Gastroesophageal sphincter (tissue), 4 donors: ENCODE measurements at places on chromosomes 7 and 10. TPM values are rescaled to one million over a fixed set of nuclear protein-coding genes. Genes with fewer than 3 reads are reported as not detected.

DNA sequence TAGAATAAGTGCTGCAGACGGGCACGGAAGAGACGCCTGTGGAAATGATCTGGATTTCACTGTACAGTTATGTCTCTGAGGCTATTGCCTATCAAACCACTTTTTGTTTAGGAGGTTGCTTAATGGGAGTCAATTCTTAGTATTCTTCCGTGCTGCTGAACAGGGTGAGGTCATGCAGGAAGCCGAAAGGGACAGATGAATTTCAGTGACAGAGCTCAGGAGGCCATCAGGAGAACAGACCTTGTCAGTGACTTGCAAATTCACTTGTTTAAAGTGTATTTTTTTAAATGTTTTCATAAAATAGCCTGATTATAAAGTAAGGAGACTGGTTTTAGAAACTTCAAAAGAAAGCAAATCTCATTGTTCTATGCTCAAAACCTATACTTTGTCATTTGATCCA, 58.9 kb downstream of the XRCC2 start:
- H3K4me1 ChIP-seq = no peaks in the 10 kb centered on the region
- no peak for ATAC-seq
- H3K27me3 ChIP-seq = peaks cover 5% of the 10 kb centered on the region
- H3K27ac ChIP-seq = no peak overlapping the region
- no peak overlapping the region for H3K4me3 ChIP-seq

- H3K27me3 ChIP-seq = no peaks in the 10 kb centered on the region
- peak overlapping the region; percentile 98 for H3K27ac ChIP-seq
- H3K4me3 ChIP-seq = peak overlapping the region; percentile 90
- H3K4me1 ChIP-seq = no peaks in the 10 kb centered on the region
Measured at GRCh38 chr7:100016215-100016901, 962 bp downstream of the ZKSCAN1 start.

DNA sequence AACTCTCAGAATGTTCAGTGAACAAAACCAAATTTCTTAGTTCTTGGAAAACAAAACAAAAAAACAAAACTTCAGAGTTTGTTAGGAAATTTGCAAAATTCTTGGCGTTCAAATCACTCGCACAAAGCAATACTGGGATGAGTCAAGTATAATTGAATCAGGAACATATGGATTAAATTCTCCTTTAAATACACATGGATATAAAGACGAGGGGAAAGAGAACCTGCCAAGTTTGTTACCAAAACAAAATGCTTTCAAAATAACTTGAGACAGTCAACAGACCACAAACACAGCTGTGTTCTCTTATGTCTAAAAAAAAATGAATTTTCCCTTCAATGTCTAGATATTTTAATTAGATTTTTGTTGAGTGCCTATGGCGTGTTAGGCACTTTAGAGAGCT, 93.5 kb upstream of the MPP7 start:
- no peaks in the 10 kb centered on the region for H3K36me3 ChIP-seq
- no peak overlapping the region for H3K4me3 ChIP-seq
- no peak overlapping the region for H3K27ac ChIP-seq
- peaks cover 6% of the 10 kb centered on the region for H3K4me1 ChIP-seq

- H3K27me3 ChIP-seq = no peaks in the 10 kb centered on the region
- H3K36me3 ChIP-seq = no peaks in the 10 kb centered on the region
- H3K27ac ChIP-seq = peak within 1 kb of the TSS; percentile 95
- H3K4me3 ChIP-seq = peak within 1 kb of the TSS; percentile 64
- peaks cover 2% of the 10 kb centered on the region for H3K4me1 ChIP-seq
- ATAC-seq = peak; percentile 46
Measured at GRCh38 chr7:92836489-92836999, at the start of gene CDK6. Gene CDK6 (minus strand): TSS chr7:92836573. CDS start chr7:92833323, 3,250 bp downstream.

DNA sequence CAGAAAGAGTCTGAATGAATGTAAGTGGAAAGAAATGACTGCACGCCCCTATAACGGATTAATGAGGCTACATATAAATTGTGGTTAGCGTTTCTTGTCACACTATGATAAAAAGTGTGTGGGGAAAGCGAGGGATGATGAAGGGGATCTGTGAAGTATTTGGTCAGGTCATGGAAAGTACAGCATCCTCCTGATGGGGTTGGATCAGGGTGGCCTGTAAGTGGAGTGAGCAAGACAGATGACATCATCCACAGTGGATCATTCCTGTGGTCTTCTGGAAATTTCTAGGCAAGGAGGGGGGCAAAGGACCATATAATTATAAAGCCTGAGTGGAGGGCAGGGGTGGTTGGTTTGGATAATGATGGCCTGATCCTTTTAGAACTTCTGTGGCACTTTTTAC, 606.0 kb downstream of the INHBA start:
- H3K4me1 ChIP-seq = no peaks in the 10 kb centered on the region
- no peaks in the 10 kb centered on the region for H3K36me3 ChIP-seq
- H3K27me3 ChIP-seq = no peaks in the 10 kb centered on the region
- peak overlapping the region; percentile 31 for H3K27ac ChIP-seq
- H3K4me3 ChIP-seq = no peak overlapping the region

GRCh38 chr7:130986261-130986690, 252.3 kb upstream of the KLF14 start:
- no peak overlapping the region for H3K4me3 ChIP-seq
- H3K36me3 ChIP-seq = no peaks in the 10 kb centered on the region
- peaks cover 100% of the 10 kb centered on the region for H3K4me1 ChIP-seq
- ATAC-seq = peak; percentile 69

GRCh38 chr7:108815815-108816214, 246.1 kb downstream of the DNAJB9 start:
- H3K27ac ChIP-seq = no peak overlapping the region
- ATAC-seq = no peak
- no peak overlapping the region for H3K4me3 ChIP-seq
- H3K4me1 ChIP-seq = no peaks in the 10 kb centered on the region

DNA sequence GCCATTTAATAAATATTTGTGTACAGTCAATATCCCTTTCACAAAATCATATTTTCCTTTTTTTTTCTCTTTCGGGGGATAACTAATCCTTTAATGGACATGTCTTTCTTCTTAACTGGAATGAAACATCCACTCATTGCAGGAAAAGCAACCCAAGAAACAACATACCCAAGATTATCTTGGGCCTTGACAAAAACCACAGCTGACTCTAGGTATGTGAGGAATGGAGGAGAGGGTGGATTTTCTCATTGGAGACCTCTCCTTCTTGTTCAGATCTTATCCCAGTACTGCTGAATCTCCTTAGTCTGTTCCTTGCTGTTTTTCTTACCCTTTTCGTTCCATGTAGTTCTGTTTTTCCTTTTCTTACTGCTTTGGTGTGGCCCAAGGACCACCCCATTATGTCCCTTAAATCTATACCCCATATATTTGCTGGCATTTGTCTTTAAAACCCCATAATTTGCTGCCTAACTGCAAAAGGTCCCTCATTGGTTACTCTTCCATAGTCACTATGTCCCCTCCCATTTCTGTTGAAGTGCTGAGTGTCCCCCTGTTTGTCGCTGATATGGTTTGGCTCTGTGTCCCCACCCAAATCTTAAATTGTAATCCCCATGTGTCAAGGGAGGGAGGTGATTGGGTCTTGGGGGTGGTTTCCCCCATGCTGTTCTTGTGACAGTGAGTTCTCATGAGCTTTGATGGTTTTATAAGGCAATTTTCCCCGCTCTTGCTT, 6.8 kb upstream of the CDK6 start:
- no peaks in the 10 kb centered on the region for H3K27me3 ChIP-seq
- no peaks in the 10 kb centered on the region for H3K4me1 ChIP-seq
- H3K27ac ChIP-seq = no peak overlapping the region
- H3K4me3 ChIP-seq = no peak overlapping the region
- no peak for ATAC-seq
- no peaks in the 10 kb centered on the region for H3K36me3 ChIP-seq

DNA sequence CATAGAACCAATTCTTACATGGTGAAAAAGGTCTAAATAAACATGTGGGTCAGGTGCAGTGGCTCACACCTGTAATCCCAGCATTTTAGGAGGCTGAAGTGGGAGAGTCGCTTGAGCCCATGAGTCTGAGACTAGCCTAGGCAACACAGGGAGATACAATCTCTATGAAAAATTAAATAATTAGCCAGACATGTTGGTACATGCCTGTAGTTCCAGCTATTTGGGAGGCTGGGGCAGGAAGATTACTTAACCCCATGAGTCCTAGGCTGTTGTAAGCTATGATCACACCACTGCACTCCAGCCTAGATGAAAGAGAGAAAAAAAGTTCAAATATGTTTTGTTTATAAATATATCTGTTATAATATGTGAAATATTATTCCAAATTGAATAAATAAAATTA, 643.6 kb downstream of the IPMK start:
- H3K27me3 ChIP-seq = no peaks in the 10 kb centered on the region
- H3K36me3 ChIP-seq = no peaks in the 10 kb centered on the region
- no peak overlapping the region for H3K27ac ChIP-seq
- no peak for ATAC-seq
- H3K4me1 ChIP-seq = no peaks in the 10 kb centered on the region

DNA sequence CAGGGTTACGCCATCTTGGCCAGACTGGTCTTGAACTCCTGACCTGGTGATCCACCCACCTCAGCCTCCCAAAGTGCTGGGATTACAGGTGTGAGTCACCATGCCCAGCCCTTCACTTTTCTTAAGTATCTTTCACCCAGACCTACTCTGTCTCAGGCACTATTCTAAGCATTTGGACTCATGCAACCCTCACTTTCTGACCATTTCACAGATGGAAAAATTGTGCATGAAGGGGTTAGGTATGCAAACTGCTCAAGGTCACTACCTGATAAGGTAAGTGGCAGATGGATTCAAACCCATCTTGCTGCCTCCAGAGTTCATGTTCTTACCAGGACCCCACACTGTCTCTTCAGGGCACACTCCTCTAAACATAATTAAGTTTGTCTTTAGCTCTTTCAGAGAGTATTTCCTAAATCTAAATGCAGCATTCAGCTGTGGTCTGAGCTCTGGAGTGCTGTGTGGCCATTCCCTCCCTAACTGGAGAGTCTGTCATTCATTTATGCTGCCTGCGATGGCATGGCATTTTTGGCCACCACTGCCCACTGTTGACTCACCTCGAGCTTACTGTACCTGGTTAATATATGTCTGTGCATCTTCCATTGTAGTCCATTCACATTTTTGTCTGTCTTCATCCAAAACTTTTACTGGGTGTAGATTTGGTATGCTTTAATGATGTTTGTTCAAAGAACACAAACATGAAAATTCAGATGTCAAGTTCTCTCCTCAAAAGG, 88.4 kb downstream of the CCDC71L start:
- H3K27me3 ChIP-seq = no peaks in the 10 kb centered on the region
- no peak overlapping the region for H3K4me3 ChIP-seq
- peaks cover 3% of the 10 kb centered on the region for H3K4me1 ChIP-seq
- no peaks in the 10 kb centered on the region for H3K36me3 ChIP-seq
- ATAC-seq = no peak

- H3K36me3 ChIP-seq = no peaks in the 10 kb centered on the region
- H3K4me3 ChIP-seq = peak within 1 kb of the TSS; percentile 47
- H3K27me3 ChIP-seq = no peaks in the 10 kb centered on the region
- peak within 1 kb of the TSS; percentile 99 for H3K27ac ChIP-seq
- peak; percentile 95 for ATAC-seq
Measured at GRCh38 chr7:27130540-27131389, at the start of gene HOXA4. Gene HOXA4 (minus strand): TSS chr7:27130757. CDS start chr7:27130733, 24 bp downstream.

- H3K4me3 ChIP-seq = no peak overlapping the region
- ATAC-seq = no peak
- H3K4me1 ChIP-seq = peaks cover 30% of the 10 kb centered on the region
- no peaks in the 10 kb centered on the region for H3K27me3 ChIP-seq
Measured at GRCh38 chr10:89305766-89306433, 4.1 kb downstream of the IFIT2 start.

- no peak overlapping the region for H3K4me3 ChIP-seq
- peaks cover 37% of the 10 kb centered on the region for H3K36me3 ChIP-seq
- peak; percentile 39 for ATAC-seq
- no peak overlapping the region for H3K27ac ChIP-seq
- H3K27me3 ChIP-seq = no peaks in the 10 kb centered on the region
- H3K4me1 ChIP-seq = no peaks in the 10 kb centered on the region
Measured at GRCh38 chr10:92972066-92972870, 88.3 kb upstream of the CYP26C1 start.

DNA sequence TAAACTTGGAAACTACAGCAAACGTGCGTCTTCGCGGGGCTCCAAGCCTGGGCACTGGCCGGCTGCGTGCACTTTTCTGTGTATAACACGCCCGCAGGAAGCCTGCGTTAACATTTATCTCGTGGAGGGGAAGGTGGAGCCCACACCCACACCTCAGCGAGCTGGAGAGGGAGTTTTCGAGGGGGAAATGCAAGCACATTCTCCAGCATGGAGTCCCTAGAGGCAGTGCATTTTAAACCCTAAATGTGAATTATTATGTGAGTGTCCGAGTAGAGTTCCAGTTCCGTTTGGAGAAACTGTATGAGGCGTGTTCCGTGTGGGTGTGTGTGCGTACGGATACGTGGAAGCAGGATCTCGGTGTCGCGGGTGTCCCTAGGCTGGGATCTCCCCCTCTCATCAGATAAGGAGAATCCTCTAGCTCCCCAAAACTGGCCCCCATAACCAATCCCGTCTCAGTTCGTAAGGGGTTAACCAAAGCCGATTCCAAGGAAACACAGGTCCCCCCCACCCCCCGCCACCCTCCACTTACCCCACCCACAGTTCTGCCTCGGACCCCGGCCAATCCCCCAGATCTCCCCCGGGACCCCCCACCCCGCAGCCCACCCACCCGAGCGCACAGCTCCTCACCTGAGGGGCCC, 403 bp downstream of the CDK6 start:
- no peaks in the 10 kb centered on the region for H3K27me3 ChIP-seq
- H3K36me3 ChIP-seq = no peaks in the 10 kb centered on the region
- peak overlapping the region; percentile 95 for H3K27ac ChIP-seq
- ATAC-seq = no peak
- peak overlapping the region; percentile 64 for H3K4me3 ChIP-seq
- H3K4me1 ChIP-seq = no peaks in the 10 kb centered on the region

DNA sequence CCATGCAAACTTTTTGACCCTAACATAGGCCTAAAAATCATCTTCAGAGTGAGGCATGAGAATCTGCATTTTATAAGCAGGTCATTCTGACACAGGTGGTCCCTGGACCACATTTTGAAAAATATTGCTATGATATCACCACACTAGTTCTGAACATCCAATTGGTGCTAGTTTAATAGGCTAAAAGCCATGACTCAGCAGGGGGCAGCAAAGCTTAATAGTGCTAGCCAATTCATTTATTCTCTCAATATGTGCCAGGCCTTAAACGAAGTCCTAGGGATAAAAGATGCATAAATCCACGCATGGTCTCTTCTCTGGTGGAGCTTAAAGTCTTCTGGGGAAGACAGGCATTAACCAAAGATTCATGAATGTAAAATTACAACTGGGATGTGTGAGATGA, 10.2 kb upstream of the SLC25A28 start:
- H3K4me3 ChIP-seq = no peak overlapping the region
- no peaks in the 10 kb centered on the region for H3K4me1 ChIP-seq
- H3K27ac ChIP-seq = no peak overlapping the region
- ATAC-seq = no peak
- H3K27me3 ChIP-seq = peaks cover 8% of the 10 kb centered on the region

IFIT2 gene
- 4.2 TPM for total RNA-seq

MRLN gene
- not detected for total RNA-seq

PAPOLB gene
- total RNA-seq = 0.19 TPM

VOPP1 gene
- total RNA-seq = 20.5 TPM

TAS2R4 gene
- total RNA-seq = 0.37 TPM

NFE2L3 gene
- 0.62 TPM for total RNA-seq
